ENCODE measurements at places on chromosomes 1 and 21.
A peak's percentile ranks its signal among the peaks of the same experiment; 100 is the strongest.

GRCh38 chr1:11719313-11720032 lies 16.5 kb upstream of the AGTRAP start:
- DNase-seq = peak; percentile 78

DNA sequence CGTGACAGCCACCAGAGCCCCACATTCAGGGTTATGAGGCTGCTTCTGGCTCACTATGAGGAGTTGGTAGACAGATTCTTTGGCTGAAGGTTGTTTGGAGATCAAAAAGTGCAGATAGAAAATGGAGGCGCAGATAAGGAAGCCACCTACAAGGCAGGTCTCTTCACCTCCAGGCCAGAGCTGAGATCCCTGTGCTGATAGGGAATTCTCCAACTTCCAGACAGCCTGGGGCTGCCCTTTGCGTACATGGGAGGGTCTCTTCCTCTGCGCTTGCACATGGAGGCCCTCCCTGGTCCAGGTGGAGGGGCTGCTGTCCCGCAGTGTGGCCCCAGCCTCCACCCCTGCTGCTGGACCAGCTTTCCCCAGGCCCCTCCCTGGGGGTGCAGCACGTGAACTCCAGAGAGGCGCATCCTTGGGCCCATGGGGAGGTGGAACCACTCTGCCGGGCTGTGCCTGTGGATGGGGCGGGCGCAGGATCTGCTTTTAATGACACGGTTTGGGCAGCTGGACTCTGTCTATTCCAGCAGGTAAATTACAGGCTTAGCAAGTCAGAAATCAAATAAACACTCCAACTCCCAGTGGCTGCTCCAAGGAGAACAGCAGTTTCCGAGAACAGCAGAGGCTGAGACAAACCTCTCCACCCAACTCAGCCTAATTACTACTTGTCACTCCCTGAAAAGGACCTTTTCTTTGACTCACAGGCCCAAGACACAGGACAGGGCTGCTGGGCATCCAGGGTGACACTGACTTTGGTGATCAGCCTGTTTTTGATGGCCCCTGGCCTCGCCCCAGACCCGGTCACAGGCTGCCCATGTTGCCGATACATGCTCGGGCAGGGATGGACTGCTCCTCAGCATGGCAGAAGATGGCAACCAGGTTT lies 12.4 kb downstream of the OXCT2 start:
- DNase-seq = no peak

GRCh38 chr1:16067127-16067768 lies 6.2 kb downstream of the FAM131C start:
- no peak for DNase-seq

GRCh38 chr1:58432851-58433668 lies 113.5 kb downstream of the OMA1 start:
- DNase-seq = no peak

GRCh38 chr1:151288502-151288901 lies 6.4 kb downstream of the ZNF687 start:
- no peak for DNase-seq

DNA sequence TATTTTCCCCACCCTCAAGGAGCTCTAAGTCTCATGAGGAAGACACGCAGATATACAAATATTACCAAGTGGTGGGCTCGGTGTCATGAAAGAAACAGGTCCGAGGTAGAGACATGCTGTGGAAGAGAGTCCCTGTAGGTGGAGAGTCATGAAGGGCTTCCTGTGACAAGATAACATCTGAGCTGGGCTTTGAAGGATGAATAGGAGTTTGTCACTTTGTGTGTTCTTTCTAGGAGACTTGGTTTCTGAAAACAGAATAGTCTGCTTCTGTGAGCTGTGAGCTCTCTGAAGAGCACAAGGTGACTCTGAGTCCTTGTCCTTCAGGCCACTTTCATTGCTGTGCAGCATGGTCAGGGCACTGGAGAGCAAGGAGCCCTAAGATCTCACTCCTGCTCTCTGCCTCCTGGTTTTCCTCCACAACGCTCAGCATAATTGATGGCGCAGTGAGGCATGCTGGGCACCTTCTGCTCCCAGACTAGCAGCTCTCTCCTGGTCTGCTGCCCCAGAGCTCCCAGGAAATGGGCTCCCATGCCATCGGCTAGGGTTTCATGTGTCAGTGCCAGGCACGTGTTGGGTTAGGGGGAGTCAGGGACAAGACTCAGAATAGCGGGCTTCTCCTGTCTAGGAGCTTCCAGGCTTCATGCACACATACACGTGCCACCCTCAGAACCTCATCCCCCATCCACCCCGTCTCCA lies 209.9 kb upstream of the CSF3R start:
- DNase-seq = no peak

DNA sequence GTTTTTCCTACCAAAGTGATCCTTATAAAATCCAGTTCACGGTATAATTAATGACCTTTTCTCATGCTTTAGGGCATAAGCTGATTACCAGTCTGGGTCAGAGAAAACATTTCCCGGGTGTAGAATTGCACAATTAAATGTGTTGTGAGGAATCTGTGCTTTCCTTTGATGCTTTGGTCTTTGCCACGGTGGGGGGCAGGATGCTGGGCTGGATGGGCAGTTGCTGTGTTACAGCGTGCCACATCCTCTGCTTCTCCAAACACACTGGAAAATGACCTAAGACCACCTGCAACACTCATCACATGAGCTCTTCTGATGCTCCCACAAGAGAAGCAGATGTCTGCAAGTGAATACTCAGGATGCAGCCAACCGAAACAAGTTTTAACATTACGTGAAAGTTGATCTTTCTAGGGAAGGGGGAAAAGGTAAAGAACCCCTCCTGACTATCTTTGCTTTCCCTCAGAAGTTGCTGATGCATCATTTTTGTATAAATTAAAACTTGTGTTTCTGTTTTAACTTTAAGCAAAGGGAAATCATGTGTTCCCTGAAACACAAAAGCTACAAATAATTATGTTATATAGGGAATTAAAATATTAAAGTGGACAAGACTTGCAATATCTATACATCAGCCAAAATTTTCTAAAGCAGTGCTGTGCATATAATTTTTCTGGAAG lies 515.3 kb upstream of the NR5A2 start:
- no peak for DNase-seq

DNA sequence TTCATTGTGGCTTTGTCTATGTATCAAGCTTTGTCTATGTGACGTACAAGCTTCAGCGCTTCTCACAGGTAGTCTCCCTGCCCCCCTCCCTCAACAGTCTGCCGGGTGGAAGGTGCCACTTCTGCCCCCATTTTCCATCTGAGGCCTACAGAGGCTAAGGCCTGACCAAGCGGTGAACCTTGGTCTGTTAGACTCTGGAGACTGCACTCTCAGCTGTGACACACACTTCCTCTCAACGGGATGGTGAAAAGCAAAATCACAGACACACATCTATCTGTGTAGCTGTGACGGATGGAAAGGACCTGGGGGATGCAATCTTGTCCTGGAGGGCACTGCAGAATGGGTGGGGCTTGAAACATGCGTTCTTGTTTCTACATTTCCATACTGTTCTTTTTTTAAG lies 152.9 kb upstream of the EDN2 start:
- DNase-seq = no peak

DNA sequence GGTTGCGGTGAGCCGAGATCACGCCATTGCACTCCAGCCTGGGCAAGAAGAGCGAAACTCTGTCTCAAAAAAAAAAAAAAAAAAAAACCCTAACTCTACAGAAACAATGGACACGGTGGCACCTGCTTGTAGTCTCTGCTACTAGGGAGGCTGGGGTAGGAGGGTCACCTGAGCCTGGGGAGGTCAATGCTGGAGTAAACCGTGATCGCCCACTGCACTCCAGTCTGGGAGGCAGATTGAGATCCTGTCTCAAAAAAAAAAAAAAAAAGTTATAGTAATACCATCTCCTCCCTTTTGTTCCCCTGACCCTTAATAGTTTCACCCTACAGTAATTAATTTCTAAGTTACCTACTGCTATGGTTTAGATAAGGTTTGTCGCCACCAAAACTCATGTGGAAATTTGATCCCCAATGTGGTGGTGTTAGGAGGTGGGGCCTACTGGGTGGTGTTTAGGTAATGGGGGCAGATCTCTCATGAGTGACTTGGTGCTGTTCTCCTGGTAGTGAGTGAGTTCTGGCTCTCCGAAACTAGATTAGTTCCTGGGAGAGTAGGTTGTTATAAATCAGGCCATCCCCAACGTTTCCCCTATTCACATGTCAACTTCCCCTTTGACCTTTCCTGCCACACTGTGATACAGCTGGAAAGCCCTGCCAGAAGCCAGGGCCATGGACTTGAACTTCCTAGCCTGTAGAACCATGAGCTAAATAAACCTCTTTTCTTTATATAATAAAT lies 9.8 kb downstream of the FBXO42 start:
- DNase-seq = no peak

DNA sequence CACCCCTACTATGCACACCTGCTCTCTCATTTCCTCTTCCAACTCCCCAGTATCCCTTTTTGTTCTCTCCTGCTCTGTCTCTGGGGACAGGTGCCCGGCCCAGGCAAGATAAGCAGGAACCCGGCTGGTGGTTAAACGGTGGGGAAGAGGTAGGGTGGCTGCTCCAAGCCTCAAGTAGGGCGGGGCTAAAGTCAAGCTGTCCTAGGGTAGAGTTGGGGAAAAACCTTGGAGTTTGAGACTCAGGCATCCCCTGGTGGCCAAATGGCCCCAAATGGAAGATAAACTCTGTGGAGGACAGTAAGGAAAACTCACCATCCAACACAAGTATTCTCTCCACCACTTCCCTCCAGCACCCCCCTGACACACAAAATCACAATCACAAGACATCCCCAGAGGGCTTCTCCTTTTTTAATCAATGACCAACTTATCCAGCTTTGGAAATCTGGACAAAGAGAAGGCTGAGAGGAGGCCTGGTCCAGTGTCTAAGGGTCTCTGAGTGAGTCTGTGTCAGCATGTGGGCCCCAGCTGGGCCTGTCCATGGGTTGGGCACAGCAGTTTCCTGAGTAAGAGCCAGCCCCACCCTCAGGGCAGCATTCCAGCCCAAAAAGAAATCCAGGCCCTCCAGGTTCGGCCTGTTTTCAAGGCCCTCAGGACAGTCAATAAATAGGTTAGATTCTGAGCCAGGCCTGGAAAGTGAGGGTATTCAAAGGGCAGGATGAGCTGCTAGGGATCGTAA lies 9.8 kb downstream of the POMGNT1 start:
- DNase-seq = no peak

DNA sequence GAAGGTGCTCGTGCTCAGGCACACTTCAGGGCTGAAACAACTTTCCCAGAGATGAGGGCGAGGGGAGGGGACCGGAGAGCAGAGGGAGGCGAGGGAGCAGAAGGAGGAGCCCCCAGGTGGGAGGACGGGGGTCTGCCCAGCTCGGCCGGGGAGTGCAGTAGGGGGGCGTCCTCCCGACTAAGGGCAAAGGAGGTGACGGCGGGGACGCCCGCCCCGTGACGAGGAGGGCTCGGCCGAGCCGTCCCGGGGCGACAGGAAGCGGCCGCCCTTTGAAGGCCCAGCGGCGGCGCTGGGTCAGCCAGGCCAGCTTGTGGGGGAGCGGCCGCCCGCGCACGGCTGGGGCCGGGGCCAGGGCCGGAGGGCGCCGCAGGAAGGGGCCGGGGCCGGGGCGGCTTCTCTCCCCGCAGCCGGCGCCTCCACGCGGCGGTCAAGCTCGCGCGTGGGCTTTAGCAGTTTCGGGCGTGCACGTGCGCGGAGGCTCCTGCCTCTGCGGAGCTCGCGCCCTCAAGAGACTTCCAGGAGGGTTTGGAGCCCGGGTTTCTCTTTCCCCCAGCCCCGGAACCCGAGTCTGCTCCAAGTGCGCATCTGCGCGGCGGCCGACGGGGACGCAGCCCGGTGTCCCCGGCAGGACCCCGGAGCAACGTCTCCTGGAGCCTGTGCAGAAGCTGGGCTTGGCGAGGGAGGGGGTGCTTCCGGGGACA lies 100.8 kb upstream of the SLC45A1 start:
- DNase-seq = no peak

- peak; percentile 64 for DNase-seq
These were observed 19.4 kb upstream of the BSDC1 start for GRCh38 chr1:32413507-32414185.

GRCh38 chr1:44677201-44677766 lies 2.8 kb downstream of the ARMH1 start:
- DNase-seq = no peak

DNA sequence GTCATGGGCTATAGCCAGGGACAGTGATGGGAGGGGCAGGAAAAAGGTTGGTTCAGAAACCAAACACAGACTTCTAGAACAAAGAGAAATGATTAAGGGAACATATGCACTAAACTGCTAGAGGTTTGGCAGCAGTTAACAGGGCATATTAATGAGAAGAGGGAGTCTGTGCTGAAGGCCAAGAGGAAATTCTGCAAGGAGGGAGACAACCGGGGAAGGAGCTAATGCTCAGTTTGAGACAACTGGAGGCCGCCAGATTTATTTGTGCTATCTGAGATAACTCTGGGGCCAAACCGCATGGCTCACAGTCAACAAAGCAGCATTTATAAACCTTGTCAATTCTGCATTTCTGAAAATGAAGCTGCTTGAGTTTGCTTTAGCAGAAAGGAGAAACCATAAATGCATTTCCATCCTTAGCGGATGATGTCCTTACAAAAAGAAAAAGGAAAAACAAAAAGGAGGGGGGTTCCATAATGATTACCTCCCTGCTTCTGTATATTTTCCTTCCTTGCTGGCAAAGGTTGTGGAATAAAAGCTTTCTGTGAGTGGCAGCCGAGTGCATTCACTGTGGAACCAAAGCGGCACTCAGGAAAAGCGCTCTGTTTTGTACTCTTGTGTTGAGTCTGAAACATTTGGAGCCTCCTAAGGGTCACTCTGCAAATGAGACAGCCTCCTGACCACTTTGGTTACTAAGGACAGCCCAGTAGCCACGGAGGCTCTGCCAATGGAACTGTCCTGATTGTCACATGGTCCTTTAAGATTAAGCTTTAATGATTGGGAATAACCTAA lies 70.3 kb downstream of the SIM2 start:
- no peak for DNase-seq

DNA sequence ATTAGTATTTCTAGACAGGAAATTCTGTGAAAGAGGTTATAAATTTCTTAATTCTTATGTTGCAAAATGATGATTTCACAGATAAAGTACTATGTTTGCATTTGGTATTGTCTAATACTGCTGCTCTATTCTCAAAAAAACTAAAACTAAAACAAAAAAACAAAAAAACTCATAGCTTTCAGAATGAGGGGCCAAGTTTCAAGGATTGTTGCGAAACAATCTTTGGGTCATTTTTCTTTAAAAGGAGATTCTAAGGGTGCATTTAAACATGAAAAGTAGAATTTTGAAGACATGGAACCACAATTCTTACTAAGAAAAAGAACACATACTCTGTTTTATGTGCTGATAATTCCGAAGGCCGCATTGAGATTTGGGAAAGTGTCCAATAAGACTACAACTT lies 645.1 kb downstream of the ADGRL2 start:
- no peak for DNase-seq

DNA sequence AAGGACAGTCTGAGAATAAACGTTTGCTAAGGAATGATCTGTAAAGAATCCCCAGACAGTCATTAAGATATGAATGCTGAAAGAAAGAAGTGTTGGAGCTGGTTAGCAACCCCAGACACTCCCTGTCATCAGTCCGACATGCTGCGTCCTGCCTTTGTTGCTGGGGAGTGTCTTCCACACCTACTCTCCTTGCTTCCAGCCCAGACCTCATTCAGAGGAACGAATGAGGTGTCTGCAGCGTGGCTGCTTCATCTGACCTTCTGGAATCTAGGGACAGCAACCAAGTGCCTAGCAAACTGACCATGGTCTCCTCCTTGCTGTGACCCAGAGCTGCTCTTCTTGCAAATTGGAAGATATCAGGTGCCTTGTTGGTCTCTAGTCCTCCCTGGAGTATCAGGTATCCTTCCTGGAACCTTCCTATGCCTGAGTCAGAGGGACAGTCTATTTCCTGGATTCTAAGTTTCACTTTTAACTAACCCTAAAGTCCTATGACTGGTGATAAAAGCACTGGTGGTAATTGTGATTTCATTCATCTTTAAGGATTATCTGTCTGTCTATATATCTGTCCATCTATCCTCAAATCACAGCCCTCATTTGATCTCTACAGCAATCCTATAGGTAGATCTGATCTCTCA lies 45.3 kb downstream of the NFASC start:
- DNase-seq = no peak
